ENCODE measurements at places on chromosomes 12 and 14.

GRCh38 chr14:74038020-74038859, 19.1 kb downstream of the BBOF1 start:
- peak; percentile 54 for DNase-seq

- DNase-seq, result no peak
Measured at GRCh38 chr14:101461891-101462290, 99.4 kb upstream of the DIO3 start.

DNA sequence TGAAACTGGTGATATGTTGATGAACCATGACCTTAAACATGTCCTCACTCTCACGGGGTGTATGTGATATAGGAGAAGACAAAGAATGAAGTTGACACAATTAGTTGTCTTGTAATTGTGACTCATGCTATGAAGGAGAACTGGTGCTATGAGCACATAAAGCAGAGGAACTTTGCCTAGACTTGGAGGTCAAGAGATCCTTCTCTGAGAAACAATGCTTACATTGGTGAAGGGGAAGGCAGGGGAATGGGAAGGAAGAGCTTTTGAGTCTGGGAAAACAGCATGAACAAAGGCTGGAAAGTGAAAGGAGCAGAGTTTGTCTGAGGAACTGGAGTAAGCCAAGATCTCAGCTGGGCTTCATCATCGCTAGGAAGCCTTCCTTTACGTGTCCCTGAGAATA, 83.2 kb downstream of the MYRFL start:
- no peak for DNase-seq

DNA sequence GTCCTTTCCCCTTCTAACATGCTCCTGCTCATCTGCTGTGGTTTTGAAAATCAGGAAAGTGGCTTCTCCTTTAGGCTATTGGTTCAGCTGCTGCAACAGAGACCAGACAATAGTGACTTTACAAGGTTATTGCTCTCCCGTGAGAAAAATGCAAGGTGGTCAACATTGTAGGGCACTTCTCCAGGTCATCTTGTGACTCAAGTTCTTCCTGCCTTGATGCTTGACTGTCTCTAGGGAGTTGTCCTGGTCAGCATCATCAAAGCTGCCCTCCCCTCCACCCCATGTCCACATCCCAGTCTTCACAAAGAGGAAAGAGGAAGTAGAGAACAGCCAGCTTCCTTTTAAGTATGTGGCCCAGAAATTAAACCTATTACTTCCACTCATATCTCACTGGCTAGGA, 3.9 kb upstream of the TMEM63C start:
- no peak for DNase-seq

DNA sequence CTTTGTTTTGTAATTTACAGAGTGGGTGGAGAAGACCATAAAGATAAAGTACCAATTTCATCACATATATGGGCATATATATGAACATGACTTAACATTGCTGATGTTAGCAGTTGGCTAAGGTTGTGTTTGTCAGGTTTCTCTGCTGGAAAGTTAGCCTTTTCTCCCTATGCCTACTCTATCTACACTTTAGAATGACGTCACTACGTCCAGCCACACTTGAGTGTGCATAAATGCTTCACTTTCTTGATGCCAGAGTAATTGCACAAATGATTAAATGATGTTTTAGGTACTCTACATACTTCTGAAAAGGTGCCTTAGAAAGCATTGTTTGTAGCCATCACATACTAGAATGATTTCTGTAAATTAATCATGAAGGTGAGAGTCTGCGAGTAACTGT, 759.2 kb upstream of the MGAT4C start:
- no peak for DNase-seq

- DNase-seq, result no peak
Measured at GRCh38 chr14:73248108-73248868, 11.0 kb downstream of the PAPLN start.

- DNase-seq, result no peak
Measured at GRCh38 chr14:53278602-53279506, 125.7 kb upstream of the DDHD1 start.

DNA sequence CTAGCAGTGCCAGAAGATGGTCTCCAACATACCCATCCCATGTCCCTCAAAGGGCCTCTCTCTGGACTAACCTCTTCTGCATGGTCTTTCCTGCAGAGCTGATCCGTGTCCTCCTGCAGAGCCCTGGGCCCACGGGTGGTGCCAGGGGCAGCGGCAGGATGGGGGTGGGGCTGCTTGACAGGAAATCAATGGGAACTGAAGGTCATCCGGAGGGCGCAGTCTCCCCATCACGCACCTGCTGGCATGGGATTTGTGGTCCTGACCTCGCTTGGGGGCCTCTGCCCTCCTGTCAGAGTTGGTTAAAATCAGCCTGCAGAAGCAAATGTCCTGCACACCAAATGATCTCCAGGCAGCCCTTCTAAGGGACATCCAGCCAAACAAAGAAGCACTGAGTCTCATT, 110.2 kb downstream of the DPF3 start:
- DNase-seq, result no peak

GRCh38 chr12:121718653-121719239, 6.2 kb downstream of the TMEM120B start:
- DNase-seq, result no peak

DNA sequence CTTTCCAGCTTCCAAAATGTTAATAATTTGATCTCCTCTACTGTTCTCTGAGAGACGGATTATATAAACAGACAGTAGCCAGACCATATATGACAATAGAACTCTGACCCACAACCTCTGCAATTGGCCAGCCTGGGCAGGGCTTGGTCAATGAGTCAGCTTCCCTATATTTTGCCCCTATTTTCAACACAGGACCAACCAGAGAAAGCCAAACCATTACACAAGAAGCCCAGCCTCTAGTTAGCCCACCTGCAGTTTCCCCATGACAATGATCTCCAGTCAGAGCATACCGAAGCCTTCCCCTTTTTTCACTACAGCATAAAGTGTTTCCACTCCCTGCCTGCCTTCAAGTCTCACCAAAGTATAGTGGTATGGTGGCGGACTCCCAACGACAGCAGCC, 7.6 kb upstream of the EXD2 start:
- DNase-seq, result no peak

- DNase-seq, result no peak
Measured at GRCh38 chr14:81963846-81964245, 430.2 kb upstream of the SEL1L start.

DNA sequence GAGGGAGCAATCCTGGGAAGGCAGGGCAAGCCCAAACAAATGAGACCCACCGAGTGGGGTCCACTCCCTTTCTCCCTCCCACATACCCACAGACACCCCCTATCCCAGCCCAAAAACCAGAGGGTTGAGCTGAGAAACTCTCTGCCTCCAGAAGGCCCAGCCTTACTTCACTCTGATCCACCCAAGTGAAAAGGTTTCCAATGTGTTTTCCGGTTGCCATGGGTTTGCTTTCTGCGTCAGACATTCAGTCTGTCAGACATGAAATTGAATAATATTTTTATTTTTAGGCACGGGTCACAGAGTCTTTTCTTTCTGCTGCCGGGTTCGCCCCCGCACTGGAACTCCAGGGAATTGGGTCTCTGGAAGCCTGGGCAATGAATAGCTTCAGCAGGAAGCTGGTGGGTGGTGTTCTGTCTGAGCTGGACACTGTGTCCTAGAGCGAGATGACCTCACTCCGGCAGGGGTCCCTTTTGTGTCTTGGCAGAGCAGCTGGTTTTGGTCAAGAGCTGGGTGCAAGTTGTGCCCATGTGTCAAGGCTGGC, 69.8 kb upstream of the CLMN start:
- DNase-seq, result no peak

GRCh38 chr12:88375306-88376305, 204.7 kb downstream of the KITLG start:
- no peak for DNase-seq

GRCh38 chr12:49683599-49684309, 23.5 kb downstream of the FMNL3 start:
- DNase-seq, result no peak

- DNase-seq, result no peak
Measured at GRCh38 chr12:13093848-13094220, 9.6 kb downstream of the GSG1 start.

DNA sequence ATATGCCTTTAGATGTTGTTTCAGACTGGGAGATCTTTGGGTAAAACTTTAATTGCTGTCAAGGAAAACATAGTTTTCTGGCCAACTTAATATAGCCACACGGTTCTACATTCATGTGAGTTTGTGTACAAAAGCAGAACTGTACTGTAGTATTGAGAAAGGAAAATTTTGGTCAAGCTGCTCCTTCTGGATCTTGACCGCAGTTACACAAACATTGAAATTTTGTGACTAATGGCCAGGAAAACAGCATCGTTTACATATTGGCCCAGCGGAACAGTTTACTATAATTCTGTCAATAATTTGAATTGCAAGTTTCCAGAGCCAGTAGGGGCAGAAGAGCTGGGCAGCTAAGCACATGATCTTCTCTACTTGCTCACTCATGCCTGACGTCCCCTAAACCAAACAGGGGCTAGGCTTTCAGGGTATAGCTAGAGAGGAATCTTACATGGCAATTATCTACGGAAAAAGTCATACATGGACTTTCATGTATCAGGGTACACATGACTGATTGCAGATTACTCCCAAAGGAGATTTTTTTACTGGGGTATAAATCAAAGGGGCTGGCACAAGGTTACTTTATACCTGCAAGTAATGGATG, 11.4 kb upstream of the ART4 start:
- no peak for DNase-seq

GRCh38 chr14:68235011-68235410, 415.4 kb downstream of the RAD51B start:
- DNase-seq, result no peak

- DNase-seq, result no peak
Measured at GRCh38 chr14:66442953-66443571, 43.1 kb upstream of the CCDC196 start.

- DNase-seq, result no peak
Measured at GRCh38 chr14:92464156-92464555, 49.4 kb upstream of the RIN3 start.

GRCh38 chr12:31007636-31008175, 66.0 kb upstream of the DDX11 start:
- no peak for DNase-seq

- no peak for DNase-seq
Measured at GRCh38 chr14:89807151-89807550, 147.4 kb downstream of the EFCAB11 start.
